Small intestine (tissue), 16 donors: ENCODE measurements at places on chromosomes 3 and 15. TPM values are rescaled to one million over a fixed set of nuclear protein-coding genes. Genes with fewer than 3 reads are reported as not detected.

SLCO3A1 gene
- 4.4 TPM for polyA plus RNA-seq

CEMIP gene
- polyA plus RNA-seq = 0.96 TPM

- DNase-seq = no peak
These were observed 9.5 kb upstream of the OXSR1 start for GRCh38 chr3:38155825-38156224.

PPCDC gene
- polyA plus RNA-seq = 15.9 TPM

DNA sequence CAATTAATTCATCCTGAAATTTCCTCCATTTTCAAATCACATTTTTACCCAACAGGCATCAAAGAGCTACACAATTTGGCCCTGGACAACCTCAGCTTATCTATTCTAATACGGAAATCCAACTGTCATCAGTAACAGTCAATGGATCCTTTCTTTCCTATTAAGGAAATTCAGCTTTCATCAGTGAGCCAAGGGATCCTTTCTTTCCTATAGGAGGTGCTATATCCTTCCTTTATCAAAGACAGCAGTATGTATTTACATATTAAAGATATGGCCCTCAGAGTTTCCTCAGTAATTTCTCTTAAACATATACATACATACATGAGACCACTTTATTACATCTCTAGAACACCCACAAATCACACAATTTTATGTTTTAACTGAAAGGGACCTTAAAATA lies 10.1 kb downstream of the DHX36 start:
- DNase-seq = no peak

DNA sequence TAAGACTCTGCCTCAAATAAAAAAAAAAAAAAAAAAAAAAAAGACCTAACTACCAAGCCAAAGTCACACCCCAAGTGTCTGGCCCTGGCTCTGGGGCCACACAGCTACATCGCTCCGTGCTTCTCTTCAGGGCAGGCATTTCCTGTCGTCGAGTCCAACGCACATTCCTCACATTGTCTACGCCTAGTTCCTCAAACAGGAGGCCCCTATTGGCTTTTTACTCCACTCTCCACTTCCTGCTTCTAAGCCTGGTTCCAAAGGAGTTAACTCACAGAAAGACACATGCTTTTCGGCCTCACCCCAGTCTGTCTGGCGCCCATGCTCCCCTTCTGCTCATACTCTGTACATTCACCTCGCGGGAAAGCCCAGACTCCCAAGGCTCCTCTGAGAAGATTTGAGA lies 28.8 kb downstream of the KNG1 start:
- peak; percentile 89 for DNase-seq

DNA sequence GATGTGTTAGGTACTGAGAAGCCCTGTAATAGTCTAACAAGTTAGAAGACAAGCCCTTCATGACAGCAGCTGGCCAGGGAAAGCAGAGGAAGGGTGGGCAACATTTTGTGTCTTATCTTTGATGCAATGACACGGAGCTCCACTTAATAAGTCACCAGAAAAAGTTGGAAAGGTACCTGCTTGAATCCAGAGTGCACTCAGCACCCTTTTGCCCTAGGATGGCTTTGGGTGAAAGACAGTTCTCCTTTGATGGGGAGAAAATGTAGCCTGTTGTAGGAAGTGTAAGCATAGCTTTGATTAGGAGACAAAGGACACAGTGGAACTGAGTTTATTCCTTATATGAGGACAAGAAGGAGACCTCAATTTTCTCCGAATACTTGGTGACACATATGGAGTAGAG lies 137.0 kb downstream of the ARPP21 start:
- no peak for DNase-seq

HES1 gene
- polyA plus RNA-seq = 17.0 TPM

DNA sequence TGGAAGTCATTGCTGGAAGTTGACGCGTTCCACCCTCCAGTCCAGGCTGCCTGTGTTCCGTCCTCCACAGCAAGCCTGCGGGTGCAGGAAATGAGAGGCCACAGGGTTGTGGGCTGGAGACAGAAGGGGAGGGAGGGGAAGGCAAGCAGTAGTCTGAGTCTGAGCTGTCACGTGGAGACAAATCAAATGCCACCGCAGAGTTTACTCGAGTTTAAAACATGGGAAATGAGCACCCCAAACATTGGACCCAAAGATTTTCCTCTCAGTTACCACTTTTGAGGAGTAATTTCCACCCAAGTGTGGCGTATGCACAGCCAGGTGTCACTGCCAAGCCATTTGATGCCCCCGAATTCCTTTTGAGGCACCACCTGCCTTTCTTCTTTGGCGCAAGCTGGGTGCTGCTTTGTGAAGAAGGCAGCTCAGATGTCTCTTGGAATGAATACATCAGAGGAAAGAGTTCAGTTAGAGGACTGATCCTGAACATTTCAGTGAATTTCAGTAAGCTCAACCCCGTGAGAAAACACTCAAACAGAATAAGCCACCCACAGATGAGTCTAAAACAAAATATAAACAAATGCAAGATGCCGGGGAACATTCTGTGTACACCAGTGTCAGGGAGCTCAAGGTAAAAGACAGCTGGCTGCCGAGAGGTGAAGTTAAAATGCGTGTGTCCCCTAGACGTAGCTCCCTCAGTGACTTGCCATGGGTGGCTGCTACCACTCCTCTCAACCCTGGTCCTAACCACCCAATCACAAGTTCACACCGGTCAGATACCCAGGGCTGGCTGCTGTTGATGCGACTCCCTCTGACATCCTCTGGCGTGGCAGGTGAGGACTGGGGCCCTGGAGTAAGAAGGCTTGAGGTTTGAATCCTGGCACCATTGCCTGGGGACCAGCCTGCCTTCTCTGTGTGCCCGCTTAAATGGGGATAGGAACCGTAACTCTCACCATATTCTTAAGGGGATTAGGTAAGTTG lies 203.8 kb downstream of the UACA start:
- peak; percentile 51 for DNase-seq

GRCh38 chr3:186117521-186118134 lies 8.7 kb upstream of the ETV5 start:
- no peak for DNase-seq

- no peak for DNase-seq
These were observed 611.4 kb upstream of the NAALADL2 start for GRCh38 chr3:174247687-174248152.

- no peak for DNase-seq
These were observed 73.7 kb upstream of the MB21D2 start for GRCh38 chr3:192991356-192991755.

DNA sequence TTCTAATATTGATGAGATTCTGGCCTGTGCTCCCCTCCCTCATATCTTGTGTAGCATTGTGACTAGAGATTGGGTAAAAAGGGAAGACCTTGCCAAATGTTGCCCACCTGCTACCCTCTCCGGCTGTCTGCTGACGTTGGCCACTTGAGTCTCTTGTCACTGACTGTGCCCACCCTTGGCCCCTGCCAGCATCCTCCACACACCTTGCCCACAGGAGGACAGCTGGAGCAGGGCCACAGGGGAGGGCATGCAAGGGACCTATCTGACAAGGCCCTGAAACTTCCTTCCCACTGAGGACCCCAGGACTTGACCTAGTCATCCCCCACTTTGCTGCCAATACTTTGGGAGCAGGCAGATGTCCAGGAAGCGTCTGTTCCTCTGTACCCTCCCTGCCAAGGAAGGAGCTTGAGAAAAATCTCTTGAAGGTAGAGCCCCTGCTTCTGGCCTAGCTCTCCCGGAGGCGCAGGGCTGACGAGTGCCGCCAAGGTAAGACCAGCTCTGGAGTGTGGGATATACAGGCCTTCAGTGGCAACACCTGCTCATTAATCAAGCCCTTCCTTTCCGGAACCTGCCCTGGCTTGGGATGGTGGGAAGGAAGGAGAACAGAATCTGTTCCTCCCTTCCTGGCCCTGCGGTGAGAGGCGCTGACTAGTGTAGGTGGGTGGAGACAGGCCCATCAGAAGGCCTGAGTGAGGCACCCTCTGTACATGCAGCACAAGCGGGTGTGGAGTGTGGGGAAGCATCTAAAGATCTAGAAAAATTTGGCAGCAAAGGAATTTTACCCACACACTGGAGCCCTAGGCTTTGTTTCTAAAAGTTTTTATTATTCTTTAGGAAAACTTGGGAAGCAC lies 4.9 kb upstream of the PAK6 start:
- DNase-seq = no peak

DNA sequence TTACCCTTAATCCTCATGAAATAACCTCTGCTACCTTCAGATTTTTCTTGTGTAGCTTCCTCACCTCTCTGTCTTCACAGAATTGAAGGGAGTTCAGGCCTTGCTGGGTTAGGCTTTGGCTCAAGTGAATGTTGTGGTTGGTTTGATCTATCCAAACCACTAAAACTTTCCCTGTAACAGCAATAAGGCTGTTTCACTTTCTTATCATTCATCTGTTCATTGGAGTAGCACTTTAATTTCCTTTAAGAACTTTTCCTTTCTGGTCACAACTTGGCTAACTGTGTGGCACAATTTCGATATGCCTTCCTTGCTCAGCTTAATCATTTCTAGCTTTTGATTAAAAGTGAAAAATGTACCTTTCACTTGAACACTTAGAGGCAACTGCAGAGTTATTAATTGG lies 129.8 kb downstream of the NR1I2 start:
- DNase-seq = no peak

DNA sequence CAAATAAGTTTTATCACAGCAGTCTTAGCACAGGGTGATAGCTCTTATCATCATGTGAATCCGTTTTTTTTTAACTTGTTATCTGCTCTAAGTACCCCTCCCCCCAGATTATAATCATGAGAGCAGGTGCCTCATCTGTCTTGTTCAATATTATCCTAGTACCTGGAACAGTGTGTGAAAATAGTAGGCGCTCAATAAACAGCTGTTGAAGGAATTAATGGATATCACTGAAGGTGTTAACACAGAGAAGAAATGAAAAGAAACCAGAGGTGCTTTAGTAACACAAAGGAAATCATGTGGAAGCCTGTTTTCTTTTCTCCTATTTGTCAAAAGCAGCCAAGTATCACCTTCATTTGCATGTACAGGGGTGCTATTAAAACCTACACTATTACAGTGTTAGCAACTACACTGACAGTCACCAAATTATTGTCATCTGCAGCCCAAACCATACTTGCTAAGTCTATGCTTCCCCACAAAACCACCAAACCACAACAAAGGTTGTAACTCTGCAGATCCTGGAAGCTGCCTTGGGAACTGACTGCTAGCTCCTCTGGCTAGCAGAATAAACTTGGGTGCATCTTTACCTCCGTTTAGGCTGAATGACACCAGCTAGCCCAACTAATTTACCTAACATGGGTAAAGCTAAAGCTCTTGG lies 2.9 kb downstream of the XPC start:
- peak; percentile 33 for DNase-seq

PLSCR5 gene
- polyA plus RNA-seq = not detected

- no peak for DNase-seq
These were observed 127.6 kb downstream of the TBL1XR1 start for GRCh38 chr3:177069514-177070329.

- no peak for DNase-seq
These were observed 44.8 kb upstream of the RAF1 start for GRCh38 chr3:12708584-12709192.

ATP8B4 gene
- 2.4 TPM for polyA plus RNA-seq

- DNase-seq = peak; percentile 34
These were observed 3.4 kb downstream of the CIB2 start for GRCh38 chr15:78127882-78128281.

DNA sequence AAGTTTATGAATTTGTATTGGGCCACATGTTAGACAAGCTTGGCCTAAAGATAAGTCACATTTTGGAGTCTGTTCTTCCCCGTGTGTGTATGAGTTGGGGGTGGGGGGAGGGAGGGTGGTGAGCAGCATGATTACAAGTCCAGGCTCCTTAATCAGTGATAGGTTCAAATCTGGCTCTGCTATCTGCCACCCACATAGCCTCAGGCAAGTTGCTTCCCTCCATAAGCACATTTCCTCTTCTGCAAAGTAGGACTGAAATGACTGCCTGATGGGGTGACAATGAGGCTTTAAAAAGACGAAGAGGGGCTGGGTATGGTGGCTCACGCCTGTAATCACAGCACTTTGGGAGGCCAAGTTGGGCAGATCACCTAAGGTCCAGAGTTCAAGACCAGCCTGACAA lies 1.1 kb upstream of the SPATA12 start:
- no peak for DNase-seq

GRCh38 chr3:193971966-193972365 lies 164.0 kb upstream of the HES1 start:
- no peak for DNase-seq

- DNase-seq = peak; percentile 86
These were observed 808 bp downstream of the BCL6 start for GRCh38 chr3:187744169-187745151.

GRCh38 chr3:11140713-11141104 lies 13.6 kb upstream of the HRH1 start:
- peak; percentile 56 for DNase-seq

GRCh38 chr3:137988152-137988551 lies 21.8 kb upstream of the CLDN18 start:
- peak; percentile 18 for DNase-seq

- no peak for DNase-seq
These were observed 133.9 kb upstream of the LRRFIP2 start for GRCh38 chr3:37308247-37308646.

GRCh38 chr15:27967541-27967940 lies 131.6 kb downstream of the OCA2 start:
- no peak for DNase-seq

GRCh38 chr3:63232764-63233396 lies 45.2 kb upstream of the SYNPR start:
- no peak for DNase-seq

ECE2 gene
- 0.04 TPM for polyA plus RNA-seq

CLN6 gene
- polyA plus RNA-seq = 5.8 TPM

DNA sequence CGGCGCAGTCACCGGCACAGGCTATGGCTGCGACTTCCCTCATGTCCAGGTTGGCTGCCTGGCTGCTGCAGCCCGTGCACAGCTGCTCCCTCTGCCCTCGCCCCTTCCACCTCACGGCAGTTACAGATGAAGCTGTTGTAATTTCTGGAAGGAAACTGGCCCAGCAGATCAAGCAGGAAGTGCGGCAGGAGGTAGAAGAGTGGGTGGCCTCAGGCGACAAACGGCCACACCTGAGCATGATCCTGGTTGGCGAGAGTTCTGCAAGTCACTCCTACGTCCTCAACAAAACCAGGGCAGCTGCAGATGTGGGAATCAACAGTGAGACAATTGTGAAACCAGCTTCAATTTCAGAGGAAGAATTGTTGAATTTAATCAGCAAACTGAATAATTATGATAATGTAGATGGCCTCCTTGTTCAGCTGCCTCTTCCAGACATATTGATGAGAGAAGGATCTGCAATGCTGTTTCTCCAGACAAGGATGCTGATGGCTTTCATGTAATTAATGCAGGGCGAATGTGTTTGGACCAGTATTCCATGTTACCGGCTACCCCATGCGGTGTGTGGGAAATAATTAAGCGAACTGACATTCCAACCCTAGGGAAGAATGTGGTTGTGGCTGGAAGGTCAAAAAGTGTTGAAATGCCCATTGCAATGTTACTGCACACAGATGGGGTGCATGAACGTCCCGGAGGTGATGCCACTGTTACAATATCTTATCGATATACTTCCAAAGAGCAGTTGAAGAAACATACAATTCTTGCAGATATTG lies 13.2 kb upstream of the GNB4 start:
- no peak for DNase-seq
